CD4-positive, alpha-beta T cell treated with Interferon alpha-2 for 1 hour (primary cell): ENCODE measurements at places on chromosomes 2 and 18.

DNA sequence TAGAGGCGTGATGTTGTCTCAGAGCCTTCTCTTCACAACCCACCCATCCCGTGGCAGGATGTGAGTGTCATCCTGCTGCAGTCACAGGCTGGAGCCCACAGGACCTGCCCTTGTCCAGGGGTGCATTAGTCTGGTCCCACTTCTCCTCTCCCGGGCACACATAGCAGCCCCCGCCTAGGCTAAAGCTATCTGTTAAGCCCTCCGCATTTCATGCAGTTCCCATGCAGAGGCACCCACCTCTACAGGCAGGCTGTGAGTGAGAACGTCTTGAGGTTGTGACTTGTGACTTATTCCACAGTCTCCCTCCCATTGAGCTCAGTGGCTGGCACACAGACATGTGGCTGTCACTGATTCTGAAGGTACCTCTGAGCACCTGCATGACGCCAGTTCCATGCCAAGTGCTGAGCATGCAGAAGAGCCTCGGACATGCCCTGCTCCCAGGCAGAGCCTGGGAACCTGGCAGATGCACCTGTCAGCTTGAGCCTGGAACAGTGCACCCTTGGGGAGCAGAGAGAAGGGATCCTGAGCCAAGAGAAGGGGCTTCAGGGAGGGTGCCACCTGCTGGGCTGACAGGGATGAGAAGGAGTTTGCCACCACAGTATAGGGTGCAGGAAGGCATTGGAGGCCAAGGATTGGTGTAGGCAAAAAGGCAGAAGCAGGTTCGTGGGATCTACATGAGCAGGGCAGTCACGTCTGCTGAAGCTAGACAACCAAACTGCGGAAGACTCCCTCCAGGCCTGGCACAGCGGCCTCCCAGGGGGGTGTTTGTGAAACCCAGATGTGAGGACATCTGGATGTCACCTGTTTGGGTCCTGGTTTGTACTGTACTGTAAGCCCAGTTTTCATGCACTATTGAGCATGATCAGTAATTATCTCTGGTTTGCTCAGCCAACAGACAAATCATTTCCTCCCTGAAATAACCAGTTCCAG lies 213.6 kb downstream of the GLI2 start:
- DNase-seq = no peak

DNA sequence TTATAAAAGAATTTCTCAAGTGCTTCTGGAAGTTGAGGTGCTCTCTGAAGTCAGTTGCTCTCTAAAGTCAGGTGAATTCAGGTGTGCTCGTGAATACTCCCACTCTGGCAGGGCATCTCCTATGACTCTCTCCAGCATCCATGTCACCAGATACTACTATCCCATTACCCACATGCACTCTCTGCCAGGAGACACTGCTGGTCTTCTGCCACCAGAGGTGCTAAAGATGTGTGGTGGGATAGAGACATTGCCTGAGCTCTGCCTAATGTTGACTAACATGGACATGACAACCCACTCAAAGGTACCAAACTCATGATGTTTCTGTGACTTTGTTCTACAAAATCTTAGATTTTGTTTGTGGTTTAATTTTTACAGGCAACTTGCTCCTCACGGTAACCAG lies 106.4 kb upstream of the HNRNPA3 start:
- no peak for DNase-seq

DNA sequence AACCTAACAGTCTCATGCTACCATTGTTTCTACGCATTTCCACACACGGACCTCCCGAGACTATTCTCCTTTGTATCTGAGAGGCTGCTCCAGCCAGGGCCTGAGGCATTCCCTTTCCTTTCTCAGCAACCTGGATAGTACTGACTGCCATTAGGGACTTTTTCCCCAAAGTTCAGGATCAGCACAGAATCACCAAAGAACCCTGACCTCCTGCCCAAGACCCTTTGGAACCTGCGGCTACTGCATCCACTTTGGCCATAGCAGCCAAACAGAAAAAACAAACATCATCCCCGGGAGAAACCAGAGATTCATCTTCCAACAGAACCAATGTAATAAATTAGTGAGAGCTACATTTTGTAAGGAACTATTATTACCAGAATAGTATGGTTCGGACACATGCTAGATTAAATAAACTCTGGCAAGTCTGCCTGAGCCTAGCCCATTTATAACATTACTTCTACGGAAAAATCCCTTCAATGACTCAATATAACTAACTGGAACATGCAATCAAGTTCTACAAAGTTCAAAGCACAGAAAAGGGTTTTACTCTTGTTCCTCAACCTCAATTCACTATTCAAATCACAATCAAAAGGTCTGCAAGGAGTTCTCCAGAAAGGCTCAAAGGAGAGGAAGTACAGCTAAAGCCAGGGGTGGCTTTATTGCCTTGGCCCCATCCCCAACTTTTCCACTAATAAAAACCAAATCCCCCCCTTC lies 51.8 kb downstream of the LPIN2 start:
- DNase-seq = peak; percentile 47

DNA sequence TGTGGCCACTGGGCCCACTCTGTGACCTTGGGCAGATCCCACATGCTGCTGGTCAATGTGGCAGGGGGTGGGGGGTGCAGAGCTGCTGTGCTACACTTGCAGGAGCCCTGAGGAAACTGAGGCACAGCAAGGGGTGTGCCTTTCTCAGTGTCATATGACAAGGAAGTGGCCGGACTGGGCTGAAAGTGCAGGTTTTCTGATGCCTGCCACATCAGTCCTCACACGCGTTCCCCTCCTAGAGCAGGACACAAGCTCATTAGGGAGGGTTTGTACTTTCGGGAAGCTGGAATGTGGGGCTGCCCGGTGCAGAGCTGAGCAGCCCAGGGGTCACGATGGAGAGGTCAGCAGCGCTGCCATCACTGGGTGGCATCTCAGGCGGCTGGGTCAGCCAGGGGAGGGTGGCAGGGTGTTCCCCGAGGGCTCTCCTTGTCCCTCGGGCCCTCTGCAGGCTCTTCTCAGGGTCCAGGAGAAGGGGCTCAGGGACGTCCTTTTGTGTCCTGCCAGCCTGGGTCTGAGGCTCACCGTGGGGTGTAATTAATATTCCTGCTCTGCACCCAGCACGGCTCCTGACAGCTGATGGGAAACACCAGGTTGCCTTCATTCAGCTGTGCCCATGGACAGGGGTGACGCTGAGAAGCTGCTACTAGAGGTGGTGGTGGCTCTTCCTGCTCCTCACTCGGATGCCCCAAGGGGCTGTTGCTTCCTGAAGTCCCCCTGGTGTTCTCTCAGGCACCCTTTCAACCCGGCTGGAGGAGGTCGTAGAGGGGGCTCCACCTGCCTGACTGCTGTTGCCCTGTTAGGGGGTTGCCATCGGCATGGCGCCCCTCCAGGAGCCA lies 62.1 kb upstream of the HDAC4 start:
- no peak for DNase-seq

GRCh38 chr2:12032398-12032797 lies 286.0 kb downstream of the LPIN1 start:
- no peak for DNase-seq

- DNase-seq = no peak
These were observed 301.3 kb upstream of the ID2 start for GRCh38 chr2:8380566-8380965.

DNA sequence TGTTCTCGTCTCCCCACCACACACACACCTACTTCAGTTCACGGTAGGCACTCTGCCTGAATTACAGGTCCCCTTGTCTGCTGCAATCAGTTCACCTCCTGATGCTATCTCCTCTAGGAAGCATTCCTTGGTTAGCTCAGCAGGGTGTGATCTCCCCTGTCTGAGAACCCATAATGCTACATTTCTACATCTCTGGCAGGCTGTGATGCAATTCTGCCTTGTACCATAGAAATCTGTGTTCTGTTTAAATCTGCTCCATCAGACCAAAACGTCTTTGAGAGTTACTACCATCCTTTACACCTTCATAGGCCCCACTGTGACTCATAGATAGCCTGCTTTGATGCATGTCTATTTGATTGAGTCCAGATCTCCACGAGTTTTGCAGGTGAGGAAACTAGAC lies 103.9 kb downstream of the TTC32 start:
- no peak for DNase-seq

DNA sequence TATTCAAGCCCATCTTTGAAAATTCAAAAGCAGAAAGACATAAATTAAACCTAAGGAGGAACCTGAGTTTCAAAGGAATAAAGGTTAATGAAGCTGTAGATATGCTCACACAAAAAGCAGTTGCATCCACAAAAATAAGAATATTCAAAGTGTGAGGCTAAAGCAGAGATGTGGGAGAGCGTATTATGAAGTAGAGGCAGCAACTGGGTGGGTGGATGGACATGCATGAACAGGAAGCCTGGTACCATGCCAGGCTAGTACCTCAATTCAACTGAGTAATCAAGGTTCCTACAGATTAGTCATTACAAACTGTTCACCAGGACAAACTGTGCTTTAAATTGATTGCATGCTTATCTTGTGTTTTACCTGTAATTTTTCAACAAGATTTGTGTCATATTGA lies 330.0 kb upstream of the PKDCC start:
- no peak for DNase-seq

DNA sequence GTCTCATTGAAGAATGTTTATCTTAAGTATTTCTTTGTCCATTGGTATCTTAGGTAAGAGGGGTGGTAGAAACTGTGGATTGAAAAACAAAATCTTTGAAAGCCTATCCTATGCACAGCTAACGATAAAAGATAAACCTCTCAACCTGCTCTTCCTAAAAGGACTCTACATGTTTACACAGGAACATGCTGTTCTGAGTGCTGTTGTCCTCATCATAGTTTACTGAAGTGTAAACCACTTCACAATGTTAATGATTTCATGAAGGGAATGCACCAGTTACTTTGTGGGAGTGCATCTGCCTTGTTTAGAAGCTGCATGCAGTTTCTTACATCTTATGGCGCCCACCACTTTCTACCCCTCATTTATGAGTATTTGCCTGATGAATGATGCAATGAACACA lies 1.2 kb downstream of the ACMSD start:
- no peak for DNase-seq
